ENCODE measurements at places on chromosomes 12 and 14.

GRCh38 chr14:85520581-85520980 is 9.4 kb upstream of the FLRT2 start:
- DNase-seq = no peak

DNA sequence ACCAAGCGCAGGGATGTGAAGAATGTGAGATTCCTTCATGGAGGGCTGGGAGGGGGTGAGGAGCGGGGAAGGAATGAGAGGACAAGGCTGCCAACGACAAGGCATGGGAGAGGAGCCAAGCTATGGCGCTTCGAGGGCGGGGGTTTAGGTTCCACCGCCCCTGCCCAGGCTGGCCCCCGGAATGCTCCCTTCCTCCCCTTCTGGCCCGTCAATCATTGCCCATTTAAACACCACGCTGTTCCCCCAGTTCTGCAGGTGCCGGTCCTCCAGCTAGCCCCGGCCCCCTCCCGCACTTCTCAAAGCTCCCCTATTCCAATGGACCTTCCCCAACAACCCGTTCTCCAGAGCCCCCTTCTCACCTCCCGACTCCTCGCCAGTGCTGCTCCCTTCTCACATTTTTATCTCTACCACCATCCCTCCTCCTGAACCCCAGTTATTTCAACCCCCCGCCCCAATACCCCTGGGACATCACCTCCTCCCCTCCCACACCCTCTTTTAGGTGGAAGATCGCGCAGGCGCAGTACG is 428 bp downstream of the RNF41 start:
- peak; percentile 79 for DNase-seq

- DNase-seq = no peak
These were observed 282.5 kb upstream of the NOS1 start for GRCh38 chr12:117643971-117644370.

GRCh38 chr14:101029668-101030290 is 126.3 kb upstream of the RTL1 start:
- DNase-seq = no peak

DNA sequence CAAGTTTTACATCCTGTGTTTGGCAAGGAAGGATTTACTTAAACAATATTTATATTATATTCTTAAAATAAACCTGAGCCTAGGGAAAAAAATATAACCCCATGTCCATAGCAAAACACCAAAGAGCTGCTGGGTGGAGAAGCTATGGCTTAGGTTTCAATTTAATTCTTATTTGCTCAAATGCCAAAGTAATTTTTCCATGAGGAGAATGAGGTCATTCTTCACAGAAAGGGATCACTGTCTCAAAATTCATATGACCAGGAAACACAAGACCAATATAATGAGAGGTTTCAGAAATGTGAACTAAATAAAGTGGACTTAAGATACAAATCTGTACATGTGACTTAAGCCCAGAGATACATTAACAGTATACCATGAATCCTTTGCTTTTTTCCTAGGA is 195.0 kb downstream of the PHLDA1 start:
- DNase-seq = no peak

- no peak for DNase-seq
These were observed 39.6 kb downstream of the DAD1 start for GRCh38 chr14:22549324-22549962.

GRCh38 chr12:67925552-67925951 is 63.7 kb upstream of the IFNG-AS1 start:
- DNase-seq = no peak

- DNase-seq = peak; percentile 52
These were observed 33.4 kb downstream of the FNTB start for GRCh38 chr14:65019944-65020566.

DNA sequence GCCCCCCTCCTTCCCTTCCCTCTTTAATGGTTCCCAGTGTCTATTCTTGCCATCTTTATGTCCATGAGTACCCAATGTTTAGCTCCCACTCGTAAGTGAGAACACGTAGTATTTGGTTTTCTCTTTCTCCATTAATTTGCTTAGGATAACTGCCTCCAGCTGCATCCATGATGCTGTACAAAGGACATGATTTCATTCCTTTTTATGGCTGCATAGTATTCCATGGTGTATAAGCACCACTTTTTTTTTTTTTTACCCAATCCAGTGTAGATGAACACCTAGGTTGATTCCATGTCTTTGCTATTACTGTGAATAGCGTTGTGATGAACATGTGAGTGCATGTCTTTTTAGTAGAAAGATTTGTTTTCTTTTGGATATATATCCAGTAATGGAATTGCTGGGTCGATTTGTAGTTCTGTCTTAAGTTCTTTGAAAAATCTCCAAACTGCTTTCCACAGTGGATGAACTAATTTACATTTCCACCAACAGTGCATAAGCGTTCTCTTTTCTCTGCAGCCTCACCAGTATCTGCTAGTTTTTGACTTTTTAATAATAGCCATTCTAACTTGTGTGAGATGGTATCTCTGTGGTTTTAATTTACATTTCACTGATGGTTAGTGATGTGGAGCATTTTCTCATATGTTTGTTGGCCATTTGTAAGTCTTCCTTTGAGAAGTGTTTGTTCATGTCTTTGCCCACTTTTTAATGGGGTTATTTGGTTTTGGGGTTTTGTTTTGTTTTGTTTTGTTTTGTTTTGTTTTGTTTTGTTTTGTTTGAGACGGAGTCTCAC is 26.0 kb downstream of the RPS29 start:
- no peak for DNase-seq

DNA sequence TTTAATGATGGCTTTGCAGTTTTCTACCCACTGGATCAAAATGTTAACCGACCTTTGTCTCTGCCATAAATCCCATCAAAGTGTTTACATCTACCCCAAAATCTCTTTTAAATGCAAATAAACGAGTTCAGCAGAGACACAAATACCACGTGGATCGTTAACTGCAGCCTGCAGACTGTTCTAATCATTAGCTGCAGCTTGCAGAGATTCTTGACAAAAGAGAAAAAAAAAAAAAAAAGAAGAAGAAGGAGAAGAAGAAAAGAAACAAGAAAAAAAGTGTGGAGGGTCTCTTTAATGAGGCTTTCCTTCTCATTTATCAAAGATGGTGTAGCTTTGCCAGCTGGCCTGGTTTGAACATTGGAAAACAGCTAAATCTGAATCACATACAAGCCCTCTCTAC is 275.7 kb downstream of the NEDD1 start:
- no peak for DNase-seq

- DNase-seq = no peak
These were observed 51.3 kb downstream of the FAM222A start for GRCh38 chr12:109764776-109765445.

- no peak for DNase-seq
These were observed 129.2 kb upstream of the USP15 start for GRCh38 chr12:62130834-62131552.

- no peak for DNase-seq
These were observed 37.2 kb downstream of the RDH12 start for GRCh38 chr14:67738740-67739504.

GRCh38 chr12:50224026-50224692 is 57.0 kb upstream of the CERS5 start:
- DNase-seq = peak; percentile 77

GRCh38 chr12:109601557-109601956 is 28.0 kb downstream of the MVK start:
- no peak for DNase-seq

DNA sequence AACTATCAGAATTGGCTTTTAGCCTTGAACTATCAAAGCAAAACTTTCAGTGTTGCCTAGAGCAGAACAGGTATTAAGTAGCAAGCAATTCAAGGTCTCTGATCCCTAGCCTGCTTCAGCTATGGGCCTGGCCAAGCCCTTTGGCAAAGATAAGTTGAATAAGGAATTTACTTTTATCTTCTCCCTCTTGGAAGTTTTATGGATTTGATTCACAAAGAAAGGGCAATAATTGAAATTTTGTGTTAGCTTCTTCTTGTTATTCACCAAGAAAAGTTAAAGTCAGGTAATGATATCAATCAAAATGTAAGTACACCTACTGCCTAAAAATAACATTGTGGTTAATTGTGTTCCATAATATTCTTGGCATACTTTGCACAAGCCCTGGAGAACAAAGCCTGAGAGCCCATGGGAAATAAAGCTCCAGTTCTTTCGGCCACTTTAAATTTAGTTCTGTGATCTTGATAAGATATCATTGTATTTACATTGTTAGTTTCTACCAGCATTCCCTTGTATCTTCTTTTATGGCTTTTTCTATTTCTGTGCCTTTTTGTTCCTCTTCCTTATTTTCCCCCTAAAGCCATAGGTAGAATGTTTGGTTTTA is 158.0 kb downstream of the RAD51B start:
- no peak for DNase-seq

DNA sequence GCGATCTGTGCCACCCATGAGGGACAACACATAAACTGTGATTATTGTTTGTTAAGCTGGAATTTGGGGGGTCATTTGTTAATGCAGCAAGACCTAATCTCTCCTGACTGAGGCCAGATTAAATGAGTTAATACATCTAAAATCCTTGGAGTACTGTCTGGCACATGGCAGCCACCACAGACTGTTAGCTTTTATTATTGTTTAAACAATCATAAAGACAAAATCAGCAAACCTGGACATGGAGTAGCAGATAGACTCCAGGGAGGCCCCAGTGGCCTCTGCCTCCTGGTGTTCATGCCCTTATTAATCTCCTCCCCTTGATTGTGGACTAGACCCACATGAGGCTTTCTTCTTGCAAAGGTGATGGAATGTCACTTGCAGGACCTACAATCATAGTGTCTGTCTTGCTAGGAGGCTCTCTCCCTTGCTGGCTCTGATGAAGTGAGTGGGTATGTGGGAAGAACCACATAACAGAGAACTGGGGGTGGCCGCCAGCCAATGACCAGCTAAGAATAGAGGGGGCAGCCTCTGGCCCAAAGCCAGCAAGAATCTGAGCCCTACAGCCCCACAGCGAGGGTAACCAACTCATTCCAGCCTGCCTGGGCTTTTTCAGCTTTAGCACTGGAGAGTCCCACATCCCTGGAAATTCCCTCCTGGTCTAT is 142.0 kb downstream of the SCARB1 start:
- no peak for DNase-seq

DNA sequence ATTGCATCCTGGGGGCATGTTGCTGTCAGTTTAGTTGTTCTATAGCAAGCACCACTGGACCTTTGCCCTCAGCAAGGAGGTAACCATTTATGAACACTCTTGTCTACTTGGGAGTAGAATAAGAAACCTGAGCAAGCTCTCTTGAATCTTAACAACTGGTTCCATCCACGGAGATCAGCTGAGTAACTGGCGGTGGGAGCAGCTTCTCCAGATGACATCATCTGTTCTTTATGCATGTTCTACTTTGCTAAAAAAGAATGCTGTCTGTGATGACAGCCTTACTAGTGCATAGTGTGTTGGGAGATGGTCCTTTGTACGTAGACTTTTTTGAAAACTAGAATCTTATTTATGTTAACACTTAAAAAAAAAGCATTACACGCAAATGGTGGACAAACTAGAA is 17.7 kb downstream of the SLC4A8 start:
- no peak for DNase-seq

DNA sequence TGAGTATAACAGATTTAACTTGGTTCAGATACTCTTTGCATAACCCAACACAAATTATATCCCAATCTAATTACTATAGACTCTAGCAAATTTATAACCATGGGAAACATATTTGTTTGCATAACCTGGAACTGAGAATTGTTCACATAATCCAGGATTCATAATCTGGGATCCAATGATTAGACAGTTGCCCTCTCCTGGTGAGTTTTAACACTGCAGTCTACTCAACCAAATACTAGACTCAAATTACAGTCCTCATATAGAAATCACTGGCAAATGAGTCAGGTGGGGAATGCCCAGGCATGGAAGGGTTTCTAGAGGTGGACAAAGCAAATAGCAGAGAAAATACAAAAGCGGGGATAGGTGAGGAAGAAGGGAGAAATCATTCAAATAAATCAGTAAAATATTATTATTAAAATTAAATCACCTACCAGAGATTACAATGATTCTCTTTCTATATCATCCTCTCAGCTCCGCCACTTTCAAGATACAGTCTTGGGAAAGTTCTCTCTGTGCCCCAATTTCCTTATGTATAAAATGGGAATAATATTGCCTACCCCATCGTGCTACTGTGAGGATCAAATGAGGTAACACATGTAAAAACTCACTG is 9.4 kb downstream of the GCH1 start:
- peak; percentile 35 for DNase-seq

- DNase-seq = no peak
These were observed 8.8 kb upstream of the SLC24A4 start for GRCh38 chr14:92314182-92314581.

- peak; percentile 32 for DNase-seq
These were observed 213.6 kb downstream of the DAD1 start for GRCh38 chr14:22375321-22375930.

GRCh38 chr12:14482361-14482760 is 85.3 kb downstream of the PLBD1 start:
- DNase-seq = no peak

- DNase-seq = peak; percentile 30
These were observed 528.5 kb upstream of the CCDC196 start for GRCh38 chr14:65957631-65958205.

GRCh38 chr14:102474934-102475333 is 34.6 kb downstream of the ANKRD9 start:
- DNase-seq = no peak

GRCh38 chr14:104844306-104845032 is 20.6 kb upstream of the CEP170B start:
- peak; percentile 47 for DNase-seq

DNA sequence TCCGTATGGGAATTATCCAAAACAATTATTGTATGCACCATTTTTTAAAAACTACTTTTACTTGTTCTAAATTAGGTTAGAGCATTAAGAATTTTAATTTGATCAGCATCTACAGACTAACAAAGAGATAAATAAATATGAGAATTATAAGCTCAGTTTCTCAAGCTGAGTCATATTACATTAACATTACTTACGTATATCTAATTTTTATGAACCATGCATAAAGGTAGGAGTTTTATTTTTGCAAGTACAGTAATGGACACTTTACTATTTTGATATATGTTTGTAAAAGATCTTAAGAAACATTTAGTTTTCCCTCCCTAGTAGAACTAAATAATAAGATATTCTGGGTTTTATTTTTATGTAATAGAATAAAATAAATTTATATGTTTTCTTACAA is 410.1 kb downstream of the TMEM117 start:
- no peak for DNase-seq

DNA sequence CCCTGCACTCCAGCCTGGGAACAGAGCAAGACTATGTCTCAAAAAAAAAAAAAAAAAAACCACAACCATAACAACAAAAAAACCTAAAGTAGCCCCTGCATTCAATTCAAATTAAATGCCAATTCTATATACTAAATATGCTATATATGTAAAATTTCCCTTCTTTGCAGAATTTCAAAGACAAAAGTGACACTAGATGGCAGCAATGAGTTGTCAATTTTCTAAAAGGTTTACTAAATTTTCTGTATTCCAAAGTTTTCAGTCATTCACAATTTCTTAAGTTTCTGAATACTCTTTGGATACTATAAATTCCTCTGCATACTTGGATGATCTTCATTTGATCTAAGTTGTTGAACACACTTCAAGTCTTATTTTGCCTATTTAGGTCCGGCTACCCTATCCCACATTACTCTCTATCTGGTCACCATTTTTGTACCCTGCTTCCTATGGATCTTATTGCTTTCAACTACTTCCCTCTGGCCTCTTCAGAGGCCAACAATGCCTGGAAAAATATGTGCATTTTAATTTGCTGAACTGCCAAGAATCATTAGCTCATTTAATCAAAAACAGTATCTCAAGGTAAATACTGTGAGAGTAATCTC is 27.9 kb downstream of the HNRNPC start:
- no peak for DNase-seq

GRCh38 chr14:27384124-27384523 is 786.3 kb upstream of the NOVA1 start:
- no peak for DNase-seq
